GM23248 (cell line): ENCODE measurements at places on chromosomes 7 and 10. TPM values are rescaled to one million over a fixed set of nuclear protein-coding genes. Genes with fewer than 3 reads are reported as not detected.

The LRRC61 gene
- not detected in 2 replicates for total RNA-seq

The STOX1 gene
- total RNA-seq, result 0.25 TPM in 1 of 2 replicates, not detected in the other

The OPN4 gene
- total RNA-seq, result not detected in 2 replicates

The KCNIP2 gene
- 0.22 TPM in 1 of 2 replicates, not detected in the other for total RNA-seq

The HOXA6 gene
- 0.51 and 3.2 TPM in 2 replicates for total RNA-seq

The RNF32 gene
- total RNA-seq, result 1.1 TPM in 2 replicates

The ZNF25 gene
- 11.8 and 13.8 TPM in 2 replicates for total RNA-seq

The EPC1 gene
- 12.5 and 19.1 TPM in 2 replicates for total RNA-seq

The SYT15B gene
- 1.9 TPM in 2 replicates for total RNA-seq

The IFIT1B gene
- not detected in 2 replicates for total RNA-seq

The GPER1 gene
- total RNA-seq, result 3.4 and 6.7 TPM in 2 replicates

The TSPAN15 gene
- not detected in 2 replicates for total RNA-seq

The SPDYE9 gene
- not detected in 2 replicates for total RNA-seq

The TMEM213 gene
- total RNA-seq, result not detected in 2 replicates

The MCM10 gene
- 3.4 and 5.2 TPM in 2 replicates for total RNA-seq

The UPK3B gene
- 0.11 TPM in 1 of 2 replicates, not detected in the other for total RNA-seq

The ZNF488 gene
- not detected in 2 replicates for total RNA-seq

The DGKI gene
- 21.1 and 25.9 TPM in 2 replicates for total RNA-seq

The ZNF804B gene
- total RNA-seq, result not detected in 2 replicates

The WNT8B gene
- total RNA-seq, result not detected in 2 replicates

The SLC26A3 gene
- total RNA-seq, result not detected in 2 replicates

The CALML5 gene
- total RNA-seq, result not detected in 2 replicates

The TMEM184A gene
- total RNA-seq, result not detected in 2 replicates

The NCF1 gene
- total RNA-seq, result not detected in 2 replicates

The PRSS2 gene
- not detected in 2 replicates for total RNA-seq

The WDR91 gene
- total RNA-seq, result 3.4 and 8.3 TPM in 2 replicates

The CDHR3 gene
- total RNA-seq, result 2.6 and 3.3 TPM in 2 replicates

The POM121C gene
- total RNA-seq, result 8.6 and 14.9 TPM in 2 replicates

The STMP1 gene
- 11.3 and 16.9 TPM in 2 replicates for total RNA-seq

The MBL2 gene
- total RNA-seq, result not detected in 2 replicates

The RRP12 gene
- 17.1 and 17.7 TPM in 2 replicates for total RNA-seq

The ACSM6 gene
- not detected in 2 replicates for total RNA-seq

The SERPINE1 gene
- total RNA-seq, result 1,900 and 2,000 TPM in 2 replicates

The PAPSS2 gene
- 63.6 and 65.9 TPM in 2 replicates for total RNA-seq

The SPDYE11 gene
- total RNA-seq, result not detected in 2 replicates

The EIF3A gene
- total RNA-seq, result 91.3 and 98.6 TPM in 2 replicates

The ASIC3 gene
- 1.1 TPM in 1 of 2 replicates, not detected in the other for total RNA-seq

The IL2RA gene
- not detected in 2 replicates for total RNA-seq

The CYP3A7 gene
- total RNA-seq, result not detected in 2 replicates

The NUTM2B gene
- 0.76 TPM in 1 of 2 replicates, not detected in the other for total RNA-seq

The AKR1B15 gene
- not detected in 2 replicates for total RNA-seq

The CALHM2 gene
- 62.6 and 74.3 TPM in 2 replicates for total RNA-seq

The ZMYND11 gene
- 63.4 and 66.0 TPM in 2 replicates for total RNA-seq

The DLX5 gene
- not detected in 2 replicates for total RNA-seq

The FAM25A gene
- total RNA-seq, result not detected in 2 replicates

The LOXL4 gene
- total RNA-seq, result 496 and 507 TPM in 2 replicates

The MYO3A gene
- not detected in 2 replicates for total RNA-seq

The CPN1 gene
- not detected in 2 replicates for total RNA-seq
